ENCODE measurements at places on chromosomes 3 and 15. TPM values are rescaled to one million over a fixed set of nuclear protein-coding genes. Genes with fewer than 3 reads are reported as not detected.

DNA sequence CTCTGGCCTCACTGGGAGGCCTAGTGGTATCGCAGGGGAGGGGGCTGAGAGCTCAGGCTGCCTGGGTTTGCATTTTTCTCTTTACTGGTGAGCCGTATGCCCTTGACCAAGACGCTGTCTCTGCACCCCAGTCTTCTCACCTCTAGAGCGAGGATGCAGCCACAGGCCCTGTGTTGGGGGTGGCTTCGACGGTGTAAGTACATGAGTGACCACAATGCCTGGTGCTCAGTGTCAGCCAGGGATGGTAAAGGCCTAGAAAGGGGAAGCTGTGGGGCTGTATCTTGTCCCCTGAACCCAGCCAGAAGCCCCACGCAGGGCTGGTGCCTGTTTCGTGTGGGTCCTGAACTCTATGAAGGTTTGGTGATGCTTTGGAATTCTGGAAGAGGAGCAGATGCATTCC, 19.8 kb downstream of the SYNM start:
- DNase-seq: no peak

- no peak for DNase-seq
Measured at GRCh38 chr3:39135170-39135805, 18.1 kb downstream of the CSRNP1 start.

DNA sequence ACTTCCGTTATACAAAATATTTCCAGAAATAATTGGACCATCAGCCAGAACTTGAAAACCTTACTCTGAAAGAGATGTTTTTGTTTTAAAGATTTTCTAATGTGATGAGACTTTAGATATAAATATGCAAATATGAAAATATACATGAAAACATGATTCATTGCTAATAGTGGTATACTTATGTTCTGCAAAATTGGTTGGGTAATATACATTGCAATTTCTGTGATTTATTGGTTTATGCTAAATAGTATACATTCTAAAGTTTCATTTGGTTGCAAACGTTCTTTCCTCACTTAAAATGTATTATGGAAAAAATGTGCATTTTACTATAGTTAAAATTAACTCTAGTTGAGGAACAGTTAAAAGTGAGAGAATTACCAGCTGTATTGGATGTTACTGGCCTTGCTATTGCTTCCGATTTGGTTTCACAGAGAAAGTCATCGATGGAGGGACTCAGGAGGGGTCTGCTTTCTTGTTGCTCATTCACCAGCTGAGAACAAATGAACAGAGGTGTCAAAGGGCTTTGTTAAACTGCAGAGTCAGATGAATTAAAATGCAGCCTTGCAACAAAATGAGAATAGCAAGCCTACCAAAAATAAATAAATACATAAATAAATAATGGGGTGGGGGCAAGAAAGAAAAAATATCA, 149.3 kb downstream of the PEX5L start:
- DNase-seq: no peak

DNA sequence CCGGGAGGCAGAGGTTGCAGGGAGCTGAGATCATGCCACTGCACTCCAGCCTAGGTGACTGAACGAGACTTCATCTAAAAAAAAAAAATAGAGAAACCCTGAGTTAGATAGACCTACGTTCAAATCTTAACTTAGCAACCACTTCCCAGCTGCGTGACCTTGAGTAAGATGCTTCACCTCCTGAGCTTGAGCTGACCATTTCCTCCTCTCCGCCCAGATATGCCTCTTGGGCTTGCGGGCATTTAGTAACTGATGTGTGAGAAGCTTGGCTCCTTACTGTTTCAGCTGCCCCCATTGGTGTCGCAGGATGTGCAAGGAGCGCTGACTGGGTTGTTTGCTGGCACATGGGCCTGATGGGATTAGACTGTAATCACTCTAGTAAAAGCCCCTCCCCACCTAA, 26.9 kb upstream of the ATG7 start:
- DNase-seq: no peak

- no peak for DNase-seq
Measured at GRCh38 chr3:72347819-72348319, 500.4 kb downstream of the SHQ1 start.

DNA sequence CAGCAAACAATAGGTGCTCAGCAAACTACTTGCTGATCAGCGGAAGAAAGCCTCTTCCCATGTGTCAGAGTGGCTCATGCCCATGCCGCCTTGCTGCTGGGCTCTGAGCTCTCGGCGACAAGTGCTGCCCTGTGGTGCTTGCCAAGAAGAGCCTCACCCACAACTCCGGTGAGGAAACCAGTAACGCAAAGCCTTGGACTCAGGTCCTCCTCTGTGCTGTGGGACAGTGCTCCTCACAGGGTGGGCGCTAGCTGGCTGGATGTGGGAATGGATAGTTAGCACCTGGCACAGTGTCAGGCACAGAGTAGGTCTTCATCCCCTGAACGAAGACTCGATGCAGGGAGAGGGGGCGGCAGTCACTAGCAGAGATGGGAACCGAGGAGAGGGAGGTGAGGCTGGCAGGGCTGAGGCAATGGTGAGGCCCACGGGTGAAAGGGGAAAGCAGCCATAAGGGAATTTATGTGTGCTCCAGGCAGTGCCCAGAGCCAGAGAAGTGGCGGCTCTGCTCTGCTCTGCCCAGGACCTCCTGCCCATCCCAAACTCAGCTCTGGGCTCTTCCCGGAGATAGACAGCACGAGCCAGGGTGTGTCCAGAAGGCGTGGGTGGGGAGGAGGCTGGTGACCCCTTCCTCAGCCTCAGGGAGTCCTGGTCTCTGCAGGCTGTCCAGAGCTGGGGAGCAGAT, 55.7 kb downstream of the IQSEC1 start:
- DNase-seq: no peak

DNA sequence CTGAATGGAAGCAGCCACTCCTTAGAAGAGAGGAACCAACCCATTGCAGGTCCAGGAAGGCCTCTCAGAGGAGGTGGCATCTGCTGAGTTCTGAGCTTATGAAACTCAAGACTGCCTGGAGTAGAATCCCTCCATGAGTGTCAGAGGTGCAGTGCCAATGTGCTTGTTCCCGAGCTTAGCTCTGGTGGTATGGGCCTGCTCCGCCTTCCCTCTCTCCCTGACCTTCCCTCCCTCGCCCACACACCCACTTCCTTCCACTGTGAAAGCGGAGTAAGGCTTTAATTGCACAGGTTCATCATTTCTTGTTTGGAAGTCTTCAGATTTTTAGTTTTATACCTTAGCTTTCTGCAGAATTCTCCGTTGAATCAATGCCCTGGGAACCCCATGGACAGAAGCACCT, 208.0 kb upstream of the BHLHE40 start:
- no peak for DNase-seq

DNA sequence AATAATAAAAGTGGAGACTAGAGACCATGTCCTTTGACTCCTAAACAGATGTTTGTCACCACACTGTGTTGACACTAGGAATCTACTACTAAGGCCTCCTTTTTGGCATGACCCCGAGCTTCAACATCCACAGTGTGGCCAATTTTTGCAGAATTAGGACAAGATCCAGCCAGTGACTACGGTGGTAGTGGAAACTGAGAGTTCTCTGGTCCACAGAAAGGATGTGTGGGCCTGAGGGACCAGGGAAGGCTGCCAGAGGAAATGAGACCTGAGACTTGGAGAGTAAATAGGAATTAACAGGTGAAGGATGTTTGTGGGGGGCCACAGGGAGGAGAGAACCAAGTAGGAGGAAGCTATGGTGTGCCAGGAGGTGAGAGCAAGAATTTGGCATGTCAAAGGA, 122.7 kb downstream of the CHCHD6 start:
- DNase-seq: no peak

DNA sequence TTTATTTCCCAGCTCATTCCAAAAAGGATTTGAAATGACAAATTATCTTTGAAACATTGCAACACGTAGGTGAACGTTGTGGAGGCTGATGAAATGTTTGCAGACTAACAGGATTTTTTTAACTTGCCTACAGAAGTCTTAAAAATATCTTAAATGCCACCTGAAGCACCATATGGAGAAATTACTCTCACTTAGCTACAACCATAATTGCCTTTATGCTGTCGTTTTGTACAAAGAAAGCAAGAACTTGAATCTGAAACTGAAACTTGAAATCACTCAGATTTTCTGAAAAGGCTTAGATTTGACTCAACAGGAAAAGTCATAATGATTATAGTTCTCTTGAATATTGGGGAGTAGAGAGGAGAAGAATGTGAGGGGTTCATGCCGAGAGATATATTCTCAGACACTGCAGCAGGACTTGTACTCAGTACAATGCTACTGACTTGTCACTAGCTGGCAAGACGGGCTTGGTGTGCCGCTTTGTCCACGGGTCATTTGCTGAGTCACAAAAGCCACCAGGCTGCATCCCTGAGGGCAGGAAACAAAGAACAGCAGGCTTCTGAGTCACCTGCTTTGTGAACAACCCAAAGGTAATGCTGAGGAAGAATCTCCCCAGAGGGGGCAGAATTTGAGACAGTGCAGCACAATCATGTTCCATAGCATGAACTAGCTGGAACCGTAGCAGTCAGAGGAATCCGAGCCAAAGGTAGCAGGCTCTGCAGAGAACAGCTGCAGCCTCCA, 7.1 kb upstream of the FMN1 start:
- peak; percentile 95 for DNase-seq

DNA sequence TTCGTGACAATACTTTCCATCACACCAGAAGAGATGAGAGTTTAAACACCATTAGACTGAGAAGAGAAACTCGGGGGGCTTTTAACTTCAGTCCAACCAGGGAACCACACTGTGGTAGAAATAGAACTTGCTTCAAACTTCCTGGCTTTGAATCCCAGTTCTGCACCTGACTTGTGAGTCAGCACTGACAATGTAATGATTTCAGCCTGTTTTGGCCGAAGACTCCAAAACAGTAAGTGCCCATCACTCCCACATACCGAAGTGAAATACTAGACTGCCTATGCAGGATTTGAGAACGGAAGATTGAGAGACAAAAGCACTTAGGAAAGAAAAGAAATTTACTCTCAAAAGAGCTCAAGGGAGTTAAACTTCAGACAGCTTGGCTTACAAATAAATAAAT, 27.0 kb downstream of the C2CD4B start:
- DNase-seq: no peak

GRCh38 chr3:158768361-158768787, 33.5 kb upstream of the MFSD1 start:
- no peak for DNase-seq

DNA sequence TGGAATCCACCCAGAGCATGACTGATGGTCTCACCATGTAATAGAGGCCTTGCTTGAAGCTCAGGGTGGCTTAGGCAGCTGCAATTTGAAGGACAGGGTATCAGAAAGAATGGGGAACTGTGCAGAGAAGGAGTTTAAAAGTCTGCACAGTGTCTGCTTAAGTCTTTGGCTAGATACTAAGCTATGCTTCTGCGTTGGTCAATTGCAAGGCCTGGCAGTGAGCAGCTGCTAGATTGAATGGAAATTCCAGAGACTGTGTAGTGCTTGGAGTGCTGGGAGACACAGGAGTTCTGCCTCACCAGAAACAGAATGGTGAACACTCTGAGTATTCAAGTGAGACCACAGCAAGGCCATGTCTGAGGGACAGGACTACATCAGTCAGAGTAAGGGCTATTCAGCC, 17.3 kb upstream of the ATP10A start:
- no peak for DNase-seq

- peak; percentile 27 for DNase-seq
Measured at GRCh38 chr3:57910990-57911389, 97.2 kb upstream of the FLNB start.

DNA sequence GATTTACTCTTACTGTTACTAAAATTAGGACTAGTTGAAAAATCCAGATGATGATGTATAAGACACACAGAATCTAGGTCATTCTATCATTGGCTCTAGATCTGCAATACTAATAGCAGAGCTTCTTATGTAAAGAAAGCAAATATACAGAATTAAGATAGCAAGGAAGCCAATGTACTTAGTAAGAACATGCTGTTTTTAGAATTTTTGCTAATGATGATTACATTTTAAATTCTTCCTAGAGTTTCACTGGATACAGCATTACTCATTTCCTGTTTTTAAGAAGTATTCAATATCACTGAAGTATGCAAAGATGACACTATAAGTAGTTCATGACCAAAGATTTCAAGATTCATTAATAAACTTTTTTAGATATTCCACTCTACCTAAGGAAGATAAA, 60.7 kb downstream of the CFAP20DC start:
- DNase-seq: no peak

DNA sequence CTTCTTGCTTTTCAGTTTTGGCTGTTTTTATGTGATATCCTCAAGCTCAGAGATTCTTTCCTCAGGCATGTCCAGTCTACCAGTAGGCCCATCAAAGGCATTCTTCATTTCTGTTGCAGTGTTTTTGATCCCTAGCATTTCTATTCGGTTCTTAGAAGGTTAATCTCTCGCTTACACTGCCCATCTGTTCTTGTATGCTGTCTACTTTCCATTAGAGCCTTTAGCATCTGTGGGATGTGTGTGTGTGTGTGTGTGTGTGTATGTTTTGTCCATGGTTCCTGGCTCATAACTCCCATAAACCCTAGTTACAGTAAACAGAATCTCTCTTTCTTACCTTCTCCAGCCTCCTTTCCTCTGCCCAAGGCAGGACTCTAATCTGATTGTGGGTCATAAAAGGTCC, 5.1 kb upstream of the SLC22A13 start:
- DNase-seq: no peak

DNA sequence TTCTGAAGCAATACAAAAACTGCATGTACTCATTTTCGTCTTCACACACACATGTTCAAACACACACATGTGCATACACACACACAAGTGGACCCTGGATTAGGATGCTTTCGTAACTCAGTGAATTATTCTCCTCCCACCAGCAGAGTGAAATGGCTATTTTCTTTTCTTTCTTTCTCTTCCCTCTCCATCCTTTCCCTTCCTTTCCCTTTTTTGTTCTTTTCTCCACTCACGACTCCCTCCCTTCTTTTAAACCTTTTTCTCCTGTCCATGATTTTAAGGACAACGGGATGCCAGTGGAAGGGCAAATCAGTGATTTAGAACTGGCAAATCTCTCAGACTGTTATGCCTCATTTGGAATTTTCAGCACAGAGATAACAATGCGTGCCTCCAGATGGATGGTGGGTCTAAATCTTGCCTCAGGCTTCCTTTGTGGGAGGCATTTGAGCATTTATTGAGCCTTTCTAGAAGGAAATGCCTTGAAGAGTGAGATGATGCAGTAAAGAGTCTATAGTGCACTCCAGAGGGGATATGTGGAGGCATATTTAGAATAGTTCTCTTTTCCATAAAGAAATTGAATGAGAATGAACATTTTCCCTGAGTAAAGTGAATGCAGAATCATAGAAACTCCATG, 130.4 kb upstream of the SLC7A14 start:
- no peak for DNase-seq

DNA sequence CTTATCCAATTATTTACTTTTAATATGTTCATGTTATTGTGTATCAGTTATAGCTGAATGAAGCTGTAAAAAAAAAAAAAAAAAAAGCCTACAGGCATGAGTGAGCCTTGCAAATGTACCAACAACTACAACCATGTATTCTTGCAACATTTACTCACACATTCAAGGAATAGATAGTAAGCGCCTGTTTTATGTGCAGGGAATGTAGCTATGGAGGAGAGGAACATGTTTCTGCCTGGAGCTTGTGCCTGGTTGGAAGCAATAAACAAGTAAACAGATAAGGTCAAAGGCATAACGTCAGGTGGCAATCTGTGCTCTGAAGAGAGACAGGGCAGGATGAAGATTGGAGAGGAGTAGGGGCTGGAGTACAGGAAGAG, 111.2 kb downstream of the DNAJB8 start:
- DNase-seq: no peak

- DNase-seq: peak; percentile 35
Measured at GRCh38 chr15:59329570-59330350, 42.9 kb downstream of the MYO1E start.

GCSAM gene
- total RNA-seq: not detected

CCDC80 gene
- total RNA-seq: 1.7 TPM

ADGRG7 gene
- total RNA-seq: not detected

SLC28A2 gene
- not detected for total RNA-seq

CLRN1 gene
- total RNA-seq: not detected

CYP1A2 gene
- not detected for total RNA-seq

SEMA6D gene
- 0.02 TPM for total RNA-seq

Measured in HCT116 (cell line).